ENCODE measurements at places on chromosomes 12 and 14.

DNA sequence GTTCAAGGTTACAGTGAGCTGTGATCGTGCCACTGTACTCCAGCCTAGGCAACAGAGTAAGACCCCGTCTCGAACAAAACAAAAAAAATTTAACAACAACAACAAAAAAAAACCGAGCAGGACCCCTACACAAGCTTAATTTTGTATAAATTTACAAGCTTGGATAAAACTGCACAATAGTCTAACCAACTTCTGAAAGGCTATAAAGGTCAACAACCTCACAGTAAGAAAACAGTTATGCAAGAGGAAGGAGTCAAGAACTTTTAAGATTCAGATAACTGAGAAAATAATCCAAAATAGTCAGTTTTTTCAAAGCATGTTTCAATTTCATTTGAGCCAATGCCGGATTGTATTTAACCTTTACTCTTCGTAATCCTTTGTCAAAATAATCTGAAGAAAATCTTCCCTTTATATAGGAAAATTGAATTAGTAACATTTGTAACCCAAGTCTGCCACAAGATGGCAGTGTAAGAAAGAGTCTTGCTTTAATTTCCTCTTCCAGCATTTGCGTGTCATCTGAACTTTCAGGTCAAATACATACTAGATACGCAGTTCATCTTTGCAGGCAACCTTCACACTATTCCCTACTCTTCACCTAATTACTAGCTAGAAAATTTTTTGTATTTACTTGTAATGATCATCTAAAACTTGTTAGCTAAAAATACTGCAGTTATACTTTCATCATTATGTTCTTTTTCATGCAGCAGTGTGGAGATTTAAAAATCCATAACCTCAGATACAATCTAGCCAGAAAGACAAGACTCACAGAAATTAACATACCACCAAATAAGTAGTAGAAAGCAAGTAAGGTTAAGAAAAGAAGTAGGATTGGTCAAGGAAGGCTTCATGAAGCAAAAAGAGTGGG is 5.8 kb downstream of the CCNB1IP1 start:
- DNase-seq, result peak; percentile 73

DNA sequence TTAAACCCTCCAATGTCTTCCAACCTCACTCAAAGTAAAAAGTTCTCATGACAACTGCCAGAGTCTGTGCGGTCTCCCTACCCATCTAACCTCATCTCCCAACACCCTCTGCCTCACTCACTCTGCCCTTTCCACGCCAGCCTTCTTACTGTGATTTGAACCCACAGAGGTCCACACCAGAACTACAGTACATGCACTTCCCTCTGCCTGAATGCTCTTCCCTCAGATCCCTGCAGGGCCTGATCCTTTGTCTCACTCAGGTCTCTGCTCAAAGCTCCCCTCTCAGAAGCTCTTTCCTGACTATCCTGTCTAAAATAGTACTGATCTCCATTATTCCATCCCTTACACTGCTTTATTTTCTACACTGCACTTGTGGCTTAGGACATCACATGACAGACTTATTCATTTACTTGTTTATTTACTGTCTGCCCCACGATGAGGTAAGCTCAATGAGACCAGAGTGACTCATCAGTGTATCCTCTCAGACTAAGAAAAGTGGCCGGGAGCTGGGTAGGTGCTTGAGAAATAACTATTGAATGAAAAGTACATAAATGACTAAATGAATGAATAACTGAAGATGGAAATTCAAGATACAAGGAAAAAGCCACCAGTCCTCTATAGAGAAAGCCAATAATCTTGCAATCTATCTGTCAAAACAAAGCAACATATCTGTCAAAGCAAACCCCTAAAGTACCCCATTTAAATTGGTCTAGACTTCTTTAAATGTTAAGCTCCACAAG is 17.1 kb downstream of the POMT2 start:
- DNase-seq, result peak; percentile 25

DNA sequence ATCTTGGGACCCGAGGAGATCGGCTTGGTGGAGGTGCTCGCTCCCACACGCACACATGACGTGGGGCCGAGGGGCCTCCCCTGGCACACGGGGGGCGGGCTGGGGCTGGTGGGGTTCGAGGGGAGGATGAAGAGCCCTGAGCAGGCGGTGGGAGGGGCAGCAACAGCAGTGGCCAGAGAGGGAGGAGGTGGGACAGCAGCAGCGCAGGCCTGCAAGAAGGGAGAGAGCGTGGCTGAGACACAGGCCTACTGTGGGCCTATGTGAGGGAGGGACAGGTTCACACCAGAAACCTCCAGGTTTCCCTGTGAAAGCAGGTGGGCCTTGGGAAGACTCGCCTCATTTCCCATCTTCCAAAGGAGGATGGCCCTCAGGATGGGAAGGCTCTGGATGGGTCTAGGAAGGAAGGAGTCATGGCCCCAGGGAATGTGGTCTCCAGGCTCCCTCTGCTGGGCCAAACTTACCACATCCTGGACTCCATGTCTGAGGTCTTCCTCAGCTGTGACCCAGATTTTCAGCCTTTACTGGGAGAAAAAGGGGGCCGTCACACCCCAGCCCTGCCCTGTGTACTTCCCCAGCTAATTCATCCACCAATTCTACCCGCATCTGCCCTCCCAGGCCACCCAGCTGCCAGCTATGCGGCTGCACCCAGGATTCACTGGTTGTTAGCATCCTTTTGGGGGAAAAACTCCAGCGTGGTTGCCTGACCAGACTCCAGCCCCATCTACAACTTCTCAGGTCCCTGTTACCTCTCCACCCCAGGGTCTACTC is 2.8 kb downstream of the PIANP start:
- no peak for DNase-seq

DNA sequence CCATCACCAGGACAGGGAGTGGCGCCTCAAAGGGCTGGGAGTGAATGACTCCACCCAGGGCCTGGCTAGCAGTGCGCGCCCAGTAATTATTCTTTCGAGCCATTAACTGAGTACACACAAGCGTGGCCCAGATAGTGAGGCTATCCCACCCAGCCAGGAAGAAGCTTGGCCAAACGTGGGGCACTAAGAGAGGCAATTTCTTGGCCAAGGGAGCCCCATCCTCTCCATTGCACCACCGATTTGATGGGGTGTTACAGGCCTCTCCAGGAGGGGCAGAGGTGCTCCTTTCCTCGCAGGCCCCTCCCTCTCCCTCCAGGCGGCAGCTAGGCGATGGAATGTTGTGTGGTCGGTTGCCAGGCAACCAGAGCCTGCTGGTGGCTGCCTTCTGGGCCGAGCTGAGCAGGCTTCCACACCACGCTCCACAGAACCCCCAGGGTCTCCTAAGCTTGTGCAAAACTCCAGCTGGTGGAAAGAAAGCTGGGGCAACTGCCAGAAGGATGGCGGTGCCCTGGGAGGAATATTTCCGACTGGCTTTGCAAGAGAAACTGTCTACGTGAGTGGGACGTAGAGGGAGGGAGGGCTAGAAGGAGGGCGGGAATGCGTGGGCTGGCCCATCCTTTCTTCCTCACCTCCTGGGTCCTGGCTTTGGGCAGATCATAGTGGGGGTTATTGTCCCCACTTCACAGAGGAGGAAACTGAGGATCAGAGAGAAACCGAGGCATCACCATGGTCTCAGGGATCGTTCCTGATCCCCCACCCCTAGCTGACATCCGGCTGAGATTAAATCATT is at the start of gene CFAP73:
TSS of gene CFAP73 (plus strand) at position 364 of the 790 bp plus-strand sequence. CDS start at position 498, 134 bp downstream.
- peak; percentile 11 for DNase-seq

DNA sequence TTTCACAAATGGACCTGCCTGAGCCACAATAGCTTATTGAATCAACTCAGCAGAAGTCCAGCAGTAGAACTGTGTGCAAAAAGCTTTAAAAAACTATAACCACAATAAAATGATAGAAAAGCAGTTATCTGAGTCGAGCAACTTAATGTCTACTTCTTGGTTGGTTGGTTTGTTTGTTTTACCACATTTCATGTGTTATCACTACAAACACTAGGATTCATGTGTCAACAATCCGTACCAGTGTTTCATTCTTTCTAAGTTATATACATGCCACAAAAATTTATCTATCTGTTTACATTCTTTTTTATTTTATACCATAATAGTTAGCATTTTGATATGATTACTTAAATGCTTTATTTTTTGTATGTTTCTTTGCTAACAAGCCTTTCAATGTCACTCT is 339.0 kb downstream of the KCNH5 start:
- no peak for DNase-seq

GRCh38 chr14:84760489-84761126 is 769.3 kb upstream of the FLRT2 start:
- DNase-seq, result no peak

GRCh38 chr12:125549171-125549570 is 483.9 kb downstream of the AACS start:
- DNase-seq, result no peak

DNA sequence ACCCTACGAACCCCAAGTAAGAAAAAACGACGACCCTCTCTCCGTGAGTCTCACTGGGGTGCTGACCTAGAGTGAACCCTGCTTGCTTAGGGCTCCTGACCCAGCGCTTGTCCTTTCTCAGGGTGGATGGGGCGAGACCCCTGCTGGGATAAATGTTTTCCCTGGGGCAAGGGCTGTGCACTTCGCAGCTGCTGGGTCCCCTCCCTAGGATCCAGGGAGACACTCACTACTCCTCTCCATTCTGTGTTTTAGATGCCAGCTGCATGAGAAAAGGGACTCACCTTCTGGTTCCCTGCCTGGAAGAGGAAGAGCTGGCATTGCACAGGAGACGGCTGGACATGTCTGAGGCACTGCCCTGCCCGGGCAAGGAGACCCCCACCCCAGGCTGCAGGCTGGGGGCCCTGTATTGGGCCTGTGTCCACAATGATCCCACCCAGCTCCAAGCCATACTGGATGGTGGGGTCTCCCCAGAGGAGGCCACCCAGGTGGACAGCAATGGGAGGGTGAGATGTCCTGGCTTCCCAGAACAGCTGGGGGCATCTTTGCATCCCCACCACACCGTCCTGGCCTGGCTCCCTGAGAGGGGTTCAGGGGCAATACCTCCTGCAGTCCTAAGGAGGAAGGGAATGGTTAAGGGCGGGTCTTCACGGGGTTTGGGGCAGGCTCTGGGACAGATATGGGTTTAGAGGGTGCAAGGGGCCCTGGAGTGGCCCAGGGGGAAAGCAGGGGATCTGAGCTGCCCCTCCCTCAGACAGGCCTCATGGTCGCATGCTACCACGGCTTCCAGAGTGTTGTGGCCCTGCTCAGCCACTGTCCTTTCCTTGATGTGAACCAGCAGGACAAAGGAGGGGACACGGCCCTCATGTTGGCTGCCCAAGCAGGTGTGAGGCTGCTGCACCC is 663 bp downstream of the ANKRD33 start:
- no peak for DNase-seq

- no peak for DNase-seq
Measured at GRCh38 chr12:72365151-72365550, 93.0 kb downstream of the TRHDE start.

- no peak for DNase-seq
Measured at GRCh38 chr12:77189901-77190416, 124.6 kb upstream of the E2F7 start.

- DNase-seq, result no peak
Measured at GRCh38 chr12:111685322-111685810, 390 bp downstream of the BRAP start.

Measured in SHP77 treated with DMSO at 0.1 percent for 48 hours (cell line).